ENCODE measurements at places on chromosomes 4 and X.

DNA sequence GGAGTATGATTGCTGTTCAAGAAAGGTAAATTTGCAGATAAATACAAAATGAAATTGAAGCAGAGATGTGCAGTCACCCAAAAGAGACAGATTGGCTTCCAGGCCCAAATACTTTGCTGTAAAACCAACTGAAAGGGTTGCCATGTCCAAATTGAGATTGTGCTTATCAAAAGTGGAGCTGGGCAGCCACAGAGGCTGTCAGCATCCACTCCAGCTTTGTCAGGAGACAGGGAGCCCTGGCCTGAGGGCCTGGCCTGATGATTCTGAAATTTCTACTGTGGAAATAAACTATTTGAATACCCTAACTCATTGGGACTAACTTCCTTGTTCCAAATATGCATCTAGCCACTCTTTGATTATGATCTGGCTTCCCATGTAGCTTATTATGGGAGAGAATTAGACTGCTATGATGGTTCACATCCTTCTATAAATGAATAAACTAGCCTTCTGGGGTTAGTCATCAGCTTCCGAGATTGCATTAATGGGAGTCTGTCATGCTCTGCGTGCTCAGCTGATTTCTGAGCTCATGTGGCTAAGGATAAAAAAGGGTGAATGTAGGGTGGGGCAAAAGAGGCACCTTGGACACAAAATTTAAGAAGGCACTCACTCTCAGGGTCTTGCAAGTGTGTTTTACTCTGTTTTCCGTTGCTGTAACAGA, 48.2 kb downstream of the SLC34A2 start:
- no peak for DNase-seq

- no peak for DNase-seq
Observed at GRCh38 chrX:85024562-85024961, 20.9 kb downstream of the APOOL start.

DNA sequence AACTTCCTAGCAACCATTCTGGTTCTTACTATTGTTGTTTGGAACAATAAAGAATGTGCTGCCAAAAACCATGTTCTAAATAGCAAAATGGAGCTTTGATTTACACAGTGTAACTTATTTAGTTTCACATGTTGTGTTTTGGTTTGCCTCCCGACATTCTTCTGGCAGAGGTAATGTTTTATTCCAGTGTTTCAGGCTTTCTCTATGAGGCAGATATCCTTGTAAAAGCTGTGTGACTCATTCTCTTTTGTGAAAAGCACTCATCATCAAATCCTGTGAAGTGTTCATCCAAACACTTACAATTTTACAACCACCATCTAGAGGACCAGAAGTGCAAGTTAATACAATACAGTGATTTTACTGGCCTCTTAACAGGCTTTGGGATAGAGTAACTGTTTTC, 219.0 kb upstream of the GIMD1 start:
- DNase-seq: no peak

DNA sequence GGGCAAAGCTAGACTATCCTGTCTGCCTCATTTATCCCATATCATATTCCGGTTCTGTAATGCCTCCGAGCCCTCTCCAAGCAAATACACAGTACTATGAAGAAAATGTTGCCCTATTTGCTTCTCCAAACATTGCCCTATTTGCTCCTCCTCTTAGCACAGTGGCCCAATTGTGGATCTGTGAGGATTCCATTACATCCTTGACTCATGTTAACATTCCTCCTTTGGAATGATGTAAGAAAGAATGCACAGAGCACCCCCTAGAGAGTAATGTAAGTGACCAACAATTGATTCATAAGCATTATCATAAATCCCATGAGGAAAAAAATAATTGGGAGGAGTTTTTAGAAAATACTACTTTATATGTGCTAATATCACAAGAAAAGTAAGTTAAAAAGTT, 11.3 kb upstream of the BTC start:
- no peak for DNase-seq

DNA sequence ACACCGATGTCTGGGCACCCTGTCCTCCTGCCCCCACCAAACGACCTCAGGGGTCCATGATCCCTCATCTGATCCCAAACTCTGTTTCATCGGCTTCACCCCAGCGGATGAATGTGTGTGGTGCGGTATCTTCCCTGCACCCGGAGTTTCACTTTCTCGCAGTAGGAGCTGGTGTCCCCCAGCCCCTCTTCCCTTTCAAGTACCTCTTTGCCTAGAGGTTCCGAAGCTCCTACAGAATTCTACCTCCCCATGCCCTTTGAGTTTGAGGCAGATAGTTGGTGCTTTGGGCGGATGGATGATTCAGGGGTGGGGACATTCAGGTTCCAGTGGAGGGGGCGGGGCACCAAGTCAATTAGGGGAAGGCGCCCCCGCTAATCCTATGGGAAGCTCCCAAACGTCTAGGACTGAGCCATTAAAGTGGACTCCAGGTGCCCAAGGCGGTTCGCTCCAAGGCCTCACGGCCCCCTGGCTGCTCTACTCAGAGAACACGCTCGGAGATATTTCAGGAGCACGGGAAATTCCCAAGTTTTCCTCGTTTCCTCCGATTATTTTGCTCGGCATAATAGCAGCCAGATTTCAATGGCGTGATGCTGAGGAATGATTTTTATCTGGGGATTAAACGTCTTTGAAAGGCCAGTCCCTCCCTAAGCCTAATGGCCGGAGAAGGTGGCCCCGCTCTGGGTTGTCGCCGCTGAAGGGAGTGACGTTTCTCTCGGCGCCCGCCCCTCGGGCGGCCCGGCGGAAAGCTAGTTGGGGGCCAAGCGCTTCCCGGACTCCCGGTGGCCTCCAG, 1.3 kb downstream of the MSX1 start:
- no peak for DNase-seq

DNA sequence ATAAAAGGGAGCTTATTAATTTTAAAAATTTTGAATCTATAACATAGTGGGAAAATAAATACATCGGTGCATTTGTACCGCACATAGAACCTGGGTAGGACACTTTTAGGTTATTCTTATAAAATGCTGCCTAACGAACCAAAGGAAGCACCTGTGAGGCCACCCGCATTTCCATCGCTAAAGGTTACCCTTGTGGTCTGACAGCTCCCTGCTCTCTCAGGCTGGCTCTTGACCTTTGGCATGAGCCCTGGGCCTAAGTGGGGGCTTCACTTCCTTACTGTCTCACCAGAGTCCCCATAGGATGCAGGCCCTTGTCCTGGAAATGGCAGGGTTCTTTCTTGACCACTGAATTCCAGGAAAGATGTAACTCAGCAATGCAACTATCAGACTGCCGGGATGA, 46.0 kb downstream of the HADH start:
- no peak for DNase-seq

- no peak for DNase-seq
Observed at GRCh38 chr4:145061318-145061920, 36.6 kb downstream of the ANAPC10 start.

DNA sequence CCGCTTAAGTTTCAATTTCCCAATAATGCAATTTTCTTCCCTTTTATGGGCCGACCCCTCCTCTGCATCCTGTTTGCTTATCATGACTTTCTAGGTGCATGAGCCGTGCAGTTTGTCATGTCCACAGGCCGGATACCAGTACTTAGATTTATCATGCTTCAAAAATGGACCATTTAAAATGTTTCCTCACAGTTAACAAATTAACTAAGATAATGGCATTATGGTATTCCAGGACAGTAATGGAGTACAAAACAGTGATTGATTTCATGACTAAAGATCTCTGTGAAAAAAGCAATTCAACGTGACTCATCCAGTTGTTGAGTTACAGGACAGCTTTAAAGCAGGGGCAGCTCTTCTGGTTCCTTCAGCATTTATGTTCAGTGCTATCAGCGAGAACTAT, 23.0 kb downstream of the SNX25 start:
- DNase-seq: no peak

DNA sequence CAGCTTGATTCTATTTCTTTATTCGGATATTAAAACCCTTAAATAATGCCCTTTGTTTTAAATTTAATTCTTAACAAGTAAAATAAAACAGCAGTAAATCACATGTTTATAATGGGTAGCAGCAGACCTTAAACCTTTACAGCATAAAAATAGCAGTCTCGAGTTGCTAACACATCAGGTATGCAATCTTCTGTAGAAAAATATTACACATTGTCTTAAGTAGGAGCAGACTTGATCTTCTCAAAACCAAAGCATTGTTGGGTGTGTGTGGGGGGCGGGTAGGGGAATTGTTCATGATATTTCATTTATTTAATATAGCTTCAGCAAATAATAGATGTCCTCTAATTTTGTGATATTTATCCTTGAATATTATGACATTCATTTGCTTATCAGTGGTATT, 331.4 kb downstream of the PCDH7 start:
- DNase-seq: no peak

DNA sequence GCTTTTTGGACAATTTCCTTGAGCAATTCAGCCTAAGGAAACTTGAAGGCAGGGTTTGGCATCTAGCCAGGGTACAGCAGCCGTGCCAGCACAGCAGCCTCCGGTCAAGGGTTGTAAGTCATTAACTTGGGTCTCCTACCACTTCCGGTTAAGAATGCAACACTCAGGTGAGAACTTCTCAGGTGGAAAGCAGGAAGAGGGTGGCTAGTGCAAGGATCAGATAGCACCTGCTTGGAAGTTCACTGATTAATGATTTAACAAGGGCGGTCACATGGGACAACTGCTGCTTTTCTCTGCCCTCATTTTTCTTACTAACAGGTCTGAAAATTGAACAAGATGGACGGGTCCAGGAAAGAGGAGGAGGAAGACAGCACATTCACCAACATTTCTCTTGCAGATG, 30.1 kb upstream of the SCOC start:
- no peak for DNase-seq

DNA sequence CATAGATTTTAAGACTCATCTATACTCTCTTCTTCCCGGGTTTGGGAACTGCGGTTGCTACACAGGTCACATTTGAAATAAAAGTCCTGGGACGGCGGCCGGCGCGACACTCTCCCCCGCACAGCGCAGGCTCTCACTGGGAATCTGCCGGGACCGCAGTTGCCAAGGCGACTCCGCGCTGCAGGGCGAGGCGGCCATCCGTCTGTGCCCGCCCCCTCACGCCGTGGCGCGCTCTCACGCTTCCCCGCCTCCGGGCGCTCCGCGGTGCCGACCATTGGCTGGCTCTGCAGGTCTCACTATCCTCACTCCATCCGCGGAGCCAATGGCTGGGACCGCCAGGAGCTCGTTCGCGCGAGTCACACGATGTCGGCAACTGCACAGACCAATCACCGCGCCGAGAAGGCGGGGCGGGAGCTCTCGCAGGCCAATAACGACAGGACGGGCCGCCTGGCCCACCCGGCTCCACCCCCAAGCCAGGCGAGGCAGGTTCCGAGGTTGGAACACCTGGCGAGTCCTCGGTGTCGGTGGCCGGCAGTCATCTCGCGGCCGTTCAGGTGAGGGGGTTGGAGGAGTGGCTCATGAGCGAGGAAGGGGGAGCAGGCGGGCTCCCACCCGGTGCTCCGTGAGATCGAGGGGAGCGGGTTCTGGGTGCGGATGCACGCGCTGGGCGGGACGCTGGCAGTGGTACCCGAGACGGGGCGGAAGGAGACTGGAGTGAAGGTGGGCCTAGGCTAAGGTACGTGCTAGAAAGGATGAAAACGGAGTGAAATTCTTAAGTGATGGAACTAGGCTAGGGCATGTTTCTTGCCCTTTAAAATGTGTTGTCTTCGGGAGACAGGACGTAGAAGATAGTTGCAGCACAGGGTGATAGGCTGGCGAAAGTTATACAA, at the start of gene MSMO1:
Gene MSMO1, plus strand, starts transcription at position 459 of the 890 bp plus-strand sequence. CDS start 5,702 bp downstream, outside the sequence.
- DNase-seq: peak; percentile 86

DNA sequence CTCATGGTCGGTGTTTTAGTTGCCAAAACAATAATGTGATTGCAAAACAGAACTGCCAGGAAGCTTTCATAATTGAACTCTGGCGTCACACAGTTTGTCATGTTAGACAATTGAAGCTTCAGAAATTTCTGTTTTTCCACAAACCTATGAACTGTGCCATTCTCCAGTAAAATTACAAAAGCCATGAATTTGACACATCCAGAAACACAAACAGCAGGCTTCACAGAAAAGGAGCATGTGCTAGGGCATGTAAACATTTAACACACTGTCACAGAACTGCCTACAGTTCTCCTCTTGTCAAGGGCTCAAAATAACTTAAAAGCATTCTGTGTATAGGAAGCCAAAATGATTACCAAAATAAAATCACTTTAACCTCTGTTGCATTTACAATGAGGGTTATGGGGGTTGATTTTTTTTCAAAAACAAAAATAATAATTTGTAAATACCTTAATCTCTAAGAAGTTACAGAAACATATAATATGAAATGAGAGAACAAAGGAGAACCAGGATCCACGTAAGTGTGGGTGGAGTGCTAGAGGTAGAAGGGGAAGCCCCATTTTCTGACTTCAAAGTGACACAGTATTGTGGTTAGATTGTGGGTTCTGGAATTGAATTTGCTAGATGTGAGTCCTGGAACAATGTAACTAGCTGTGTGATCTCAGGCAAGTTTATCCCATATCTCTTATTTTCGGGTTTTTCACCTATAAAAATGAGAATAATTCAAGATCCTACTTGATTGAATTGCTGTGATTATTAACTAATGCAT, 295.0 kb downstream of the CENPC start:
- no peak for DNase-seq

GRCh38 chrX:140090800-140091124, 125.4 kb upstream of the CXorf66 start:
- DNase-seq: no peak

GRCh38 chr4:27129871-27130366, 269.3 kb downstream of the STIM2 start:
- DNase-seq: no peak

DNA sequence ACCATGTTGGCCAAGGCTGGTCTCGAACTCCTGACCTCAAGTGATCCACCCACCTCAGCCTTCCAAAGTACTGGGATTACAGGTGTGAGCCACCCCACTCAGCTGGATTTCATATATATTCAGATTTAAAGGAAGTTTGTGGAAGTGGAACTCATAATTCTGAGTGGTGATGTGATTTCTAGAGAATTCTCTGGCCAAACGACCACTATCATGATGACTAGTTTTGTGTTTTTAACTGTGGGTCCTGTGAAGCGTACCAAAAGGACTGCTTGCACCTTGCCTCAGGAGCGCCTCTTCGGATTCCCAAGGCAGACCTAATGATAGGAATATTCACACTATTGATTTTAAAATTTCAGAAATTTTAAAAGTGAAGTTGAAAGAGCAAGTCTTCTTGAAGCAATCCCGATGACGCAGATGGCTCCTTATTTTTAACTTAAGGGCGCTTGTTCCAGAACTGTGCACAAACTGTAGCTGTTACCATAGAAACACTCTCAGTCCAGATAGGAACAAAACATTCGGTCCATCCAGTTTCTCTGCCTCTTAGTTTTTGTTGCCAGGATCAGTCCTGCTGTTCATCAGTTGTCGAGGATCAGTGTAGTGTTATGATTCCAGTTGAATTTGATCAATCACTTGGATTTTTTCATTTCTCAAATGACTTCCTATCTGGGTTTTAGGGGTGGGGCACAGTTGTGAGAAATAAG, 51.7 kb upstream of the CLCN4 start:
- DNase-seq: no peak

DNA sequence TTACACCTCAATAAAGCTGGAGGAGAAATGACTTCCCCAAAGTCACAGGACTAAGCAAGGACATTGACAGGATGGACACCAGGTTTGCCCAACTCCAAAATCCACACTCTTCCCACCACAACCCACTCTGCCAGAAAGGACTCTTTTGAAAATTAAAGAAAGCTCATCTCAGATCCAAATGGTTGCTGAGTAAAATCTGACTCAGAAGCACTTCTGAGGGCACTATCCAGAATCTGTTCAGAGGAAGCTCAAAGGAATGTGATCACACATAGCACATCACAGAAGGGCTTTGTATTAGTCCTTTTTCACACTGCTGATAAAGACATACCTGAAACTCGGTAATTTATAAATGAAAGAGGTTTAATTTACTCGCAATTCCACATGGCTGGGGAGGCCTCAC, 155.5 kb downstream of the RAB28 start:
- no peak for DNase-seq

Data from stimulated activated CD8-positive, alpha-beta memory T cell treated with anti-CD3 and anti-CD28 coated beads, Interleukin-15, amount 100 ng/mL, for 24 hours (primary cell).